Thoracic aorta (tissue), 2 donors: ENCODE measurements at places on chromosomes 7 and 10.

DNA sequence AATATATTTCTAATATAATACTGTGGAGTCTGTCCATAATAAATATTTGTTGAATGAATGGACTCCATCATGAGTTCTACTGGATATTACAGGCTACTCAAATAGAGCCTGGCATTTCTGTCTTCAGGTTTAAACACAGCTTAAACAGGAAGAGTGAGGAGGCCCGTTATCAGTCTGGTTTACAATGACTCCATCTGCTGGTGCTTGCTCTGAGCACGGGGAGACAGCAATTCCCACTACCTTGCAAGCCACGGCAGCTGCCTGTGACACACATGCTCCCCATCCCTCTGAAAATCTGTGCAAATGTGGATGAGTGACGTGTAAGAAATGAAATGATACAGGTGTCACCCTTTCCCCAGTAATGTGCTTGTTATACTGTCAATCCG lies 293.5 kb upstream of the IMMP2L start:
- no peak for DNase-seq

DNA sequence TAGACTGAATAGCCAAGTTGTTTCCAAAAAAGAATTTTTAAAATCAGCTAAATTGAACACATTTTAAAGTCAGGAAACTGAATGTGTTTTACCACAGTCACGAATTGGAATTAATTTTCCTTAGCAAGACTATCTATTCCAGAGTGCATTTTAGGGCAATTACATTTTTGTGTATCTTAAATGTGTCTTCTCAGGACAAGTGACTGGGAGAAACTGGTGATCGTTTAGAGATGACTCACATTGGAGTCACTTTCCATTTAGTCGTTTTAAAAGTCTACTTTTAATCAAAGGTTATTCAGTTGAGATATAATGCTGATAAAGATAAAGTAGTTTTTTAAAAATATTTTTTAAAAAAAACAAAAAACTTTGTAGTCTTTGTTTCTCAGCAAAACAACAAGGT lies 191.7 kb upstream of the SLC26A5 start:
- no peak for DNase-seq

DNA sequence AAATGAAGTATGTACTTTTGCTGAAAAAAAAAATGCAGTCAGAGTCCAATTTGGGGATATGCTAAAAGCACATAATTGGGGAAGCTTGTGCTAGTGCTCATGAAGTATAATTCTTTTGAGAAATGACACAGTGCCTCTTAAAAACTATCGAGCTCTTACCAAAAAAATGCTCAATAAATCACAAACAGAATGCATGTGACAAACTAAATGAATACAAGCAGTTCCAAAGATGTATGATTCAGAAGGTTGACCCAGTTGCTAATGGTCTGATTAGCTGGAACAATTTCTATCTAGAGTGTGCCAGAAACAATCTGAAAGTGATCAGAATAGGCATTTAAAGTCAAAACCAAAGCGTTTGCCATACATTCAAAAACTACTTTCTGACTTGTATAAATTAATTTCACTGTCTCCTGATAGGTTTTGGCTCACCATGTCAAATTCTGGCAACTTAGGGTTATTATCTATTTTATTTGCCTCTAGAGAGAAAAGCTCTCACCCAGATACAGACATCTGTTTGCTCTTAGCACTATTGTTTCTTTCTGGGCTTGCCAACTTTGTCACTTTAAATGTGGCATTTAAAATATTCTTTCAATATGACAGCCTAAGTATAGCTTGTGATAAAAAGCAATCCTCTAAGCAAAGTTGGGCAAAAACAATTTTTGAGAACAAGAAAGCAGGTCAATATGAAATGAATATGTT lies 114.7 kb upstream of the AHR start:
- DNase-seq: no peak

- DNase-seq: no peak
These were observed 15.4 kb downstream of the SEC24C start for GRCh38 chr10:73759512-73760115.

GRCh38 chr10:77308084-77308732 lies 329.4 kb downstream of the KCNMA1 start:
- DNase-seq: no peak
